Epithelial cell of alveolus of lung (primary cell): ENCODE measurements at places on chromosomes 6 and 20. TPM values are rescaled to one million over a fixed set of nuclear protein-coding genes. Genes with fewer than 3 reads are reported as not detected.

SLC17A1 gene
- total RNA-seq: not detected in 2 replicates

BPIFB2 gene
- not detected in 2 replicates for total RNA-seq

PDE7B gene
- 5.0 and 34.0 TPM in 2 replicates for total RNA-seq

CCR6 gene
- not detected in 2 replicates for total RNA-seq

MYH7B gene
- not detected in 2 replicates for total RNA-seq

NOTCH4 gene
- total RNA-seq: 3.2 and 4.0 TPM in 2 replicates

TFAP2B gene
- total RNA-seq: not detected in 2 replicates

PLEKHG1 gene
- 2.7 and 3.7 TPM in 2 replicates for total RNA-seq

TPBG gene
- total RNA-seq: 69.7 and 87.8 TPM in 2 replicates

TAF11 gene
- total RNA-seq: 19.7 and 37.8 TPM in 2 replicates
